ENCODE measurements at places on chromosomes 1 and 21. TPM values are rescaled to one million over a fixed set of nuclear protein-coding genes. Genes with fewer than 3 reads are reported as not detected.
A peak's percentile ranks its signal among the peaks of the same experiment; 100 is the strongest.

DNA sequence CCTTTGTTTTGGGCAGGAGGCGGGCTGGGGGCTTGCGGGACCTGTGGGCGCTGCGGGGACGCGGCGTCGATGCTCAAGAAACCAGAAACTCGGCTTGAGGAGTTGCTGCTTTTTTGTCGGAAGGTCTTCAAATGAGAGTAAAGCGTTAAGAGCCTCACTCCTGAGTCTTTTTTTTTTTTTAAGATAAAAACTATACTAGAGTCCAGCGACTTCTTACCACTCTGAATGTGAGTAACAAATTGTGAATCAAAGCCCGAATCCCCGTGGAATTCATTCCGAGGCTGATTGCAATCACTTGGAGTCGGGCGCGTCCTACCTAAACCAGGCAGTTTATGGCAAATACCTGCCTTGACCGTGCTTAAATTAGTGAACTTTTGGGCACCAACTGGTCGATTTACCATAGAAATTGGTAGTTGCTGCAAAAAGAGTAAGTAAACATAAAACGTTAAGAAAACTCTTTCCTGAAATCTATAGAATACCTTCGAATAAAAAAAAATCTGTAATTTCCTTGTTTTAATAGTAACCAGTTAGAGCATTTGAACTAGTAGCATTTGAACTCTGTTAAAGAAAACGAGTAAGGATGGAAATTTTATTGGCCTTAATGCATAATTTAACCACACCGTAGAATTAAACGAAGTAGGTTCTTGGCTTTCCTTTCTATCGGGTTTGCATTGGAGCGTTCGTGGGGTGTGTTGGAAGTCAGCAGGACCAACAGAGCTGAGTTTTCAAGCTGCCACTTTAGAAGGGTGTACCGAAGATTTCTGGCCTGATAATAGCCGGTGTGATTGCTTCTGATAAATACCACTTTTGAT is 769 bp downstream of the GPSM2 start:
- DNase-seq, result peak; percentile 19

- no peak for DNase-seq
Observed at GRCh38 chr1:9782116-9782751, 41.5 kb downstream of the CLSTN1 start.

GRCh38 chr1:30998887-30999286 is 66.6 kb downstream of the PUM1 start:
- no peak for DNase-seq

- DNase-seq, result peak; percentile 85
Observed at GRCh38 chr1:145740269-145740668, 21.0 kb downstream of the CD160 start.

Gene FCRL6
- polyA plus RNA-seq, result 0.55 TPM

DNA sequence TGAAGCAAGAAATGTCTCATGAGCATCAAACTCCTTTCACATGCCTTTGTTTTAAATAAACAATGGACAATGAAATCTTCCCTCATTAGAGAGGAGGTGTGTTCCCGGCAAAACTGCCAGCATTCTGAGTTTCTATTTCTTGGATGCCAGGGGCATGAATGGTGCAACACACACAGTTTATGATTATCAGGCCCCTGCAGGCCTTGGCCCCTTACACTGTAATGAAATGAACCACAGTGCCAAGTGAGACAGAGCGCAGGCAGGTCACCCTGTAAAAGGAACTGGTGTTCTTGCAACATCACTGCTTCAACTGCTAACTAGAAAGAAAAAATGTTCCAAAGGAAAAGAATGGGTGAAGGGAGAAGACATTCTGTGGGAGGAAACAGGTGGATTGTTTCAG is 3.8 kb upstream of the PIGC start:
- no peak for DNase-seq

- DNase-seq, result no peak
Observed at GRCh38 chr1:109270623-109271317, 12.2 kb downstream of the PSRC1 start.

- no peak for DNase-seq
Observed at GRCh38 chr1:93616221-93616995, 65.2 kb downstream of the BCAR3 start.

Gene GPR153
- polyA plus RNA-seq, result 4.3 TPM

GRCh38 chr1:88354256-88354655 is 329.8 kb upstream of the PKN2 start:
- DNase-seq, result no peak

Gene PAQR6
- polyA plus RNA-seq, result 2.6 TPM

DNA sequence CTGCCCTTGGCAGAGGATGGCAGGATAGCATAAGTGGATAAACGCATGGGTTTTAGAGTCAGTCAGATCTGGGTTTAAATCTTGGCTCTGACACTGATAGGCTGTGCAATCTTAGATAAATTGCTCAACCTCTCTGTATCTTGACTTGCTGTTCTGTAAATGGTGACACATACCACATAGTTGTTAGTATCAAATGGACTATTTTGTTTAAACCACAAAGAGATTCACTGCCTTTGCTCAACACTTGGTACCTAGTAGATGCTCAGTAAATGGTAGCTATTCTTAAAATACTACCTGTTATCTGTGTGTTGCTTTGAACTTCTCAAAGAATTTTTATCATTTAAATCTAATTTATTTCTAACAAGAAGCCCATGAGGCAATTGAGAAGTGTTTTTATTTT is 39.5 kb upstream of the A3GALT2 start:
- no peak for DNase-seq

DNA sequence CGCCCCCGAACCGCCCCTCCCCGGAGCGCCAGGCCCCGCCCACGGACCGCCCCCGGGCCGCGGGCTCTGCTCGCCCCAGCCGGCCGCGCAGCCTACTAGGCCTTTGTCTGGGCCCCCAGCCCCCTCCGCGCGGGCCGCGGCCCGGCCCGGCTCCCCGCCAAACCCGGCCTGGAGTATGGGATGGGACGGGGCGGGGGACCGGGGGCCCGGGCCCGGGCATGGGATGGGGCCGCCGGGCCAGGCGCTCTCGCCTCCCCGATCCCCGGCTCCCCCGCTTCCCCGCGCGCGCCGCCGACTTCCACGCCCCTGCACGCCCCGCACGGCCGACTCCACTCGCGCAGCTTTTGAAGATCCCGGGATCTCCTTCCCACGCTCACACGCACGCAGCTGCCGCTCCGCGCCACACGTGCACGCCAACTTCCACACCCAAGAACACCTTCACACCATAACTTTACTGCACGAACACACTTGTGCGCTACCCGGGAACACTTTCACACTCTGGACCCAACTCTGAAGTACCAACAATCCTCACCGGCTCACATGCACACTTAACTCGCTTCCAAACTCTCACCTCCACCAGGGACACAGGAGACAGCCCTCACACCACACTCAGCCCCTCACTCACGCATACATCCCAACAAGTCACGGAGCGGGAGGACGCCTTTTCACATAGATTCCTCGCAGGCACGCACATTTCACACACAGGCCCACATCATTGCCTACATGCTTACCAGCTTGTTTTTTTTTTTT is 437 bp upstream of the HSPG2 start:
- peak; percentile 92 for DNase-seq

Gene DPT
- polyA plus RNA-seq, result 5.5 TPM

DNA sequence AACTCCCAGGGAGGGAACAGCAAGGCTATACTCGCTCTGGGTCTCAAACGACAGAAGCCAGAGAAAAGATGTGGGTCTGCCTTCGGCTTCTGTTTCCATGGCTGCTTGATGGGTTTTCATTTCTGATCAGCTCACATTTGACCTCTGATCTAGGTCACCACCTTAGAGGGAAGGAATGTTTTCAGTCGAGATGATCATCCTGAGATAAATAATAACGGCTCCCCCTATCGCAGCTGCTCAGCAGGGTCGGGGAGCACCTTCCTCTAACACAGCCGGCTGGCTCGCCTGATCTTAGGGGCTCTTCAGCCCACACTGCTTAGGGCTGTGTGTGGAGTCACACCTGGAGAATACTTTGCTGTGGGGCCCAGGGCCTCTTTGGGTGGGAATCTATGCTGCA is 53.1 kb upstream of the ZNF648 start:
- DNase-seq, result no peak

Gene RHD
- 0.12 TPM for polyA plus RNA-seq

Gene RGS16
- polyA plus RNA-seq, result 26.6 TPM

GRCh38 chr1:44786138-44786840 is 1.7 kb downstream of the BEST4 start:
- peak; percentile 78 for DNase-seq

- peak; percentile 72 for DNase-seq
Observed at GRCh38 chr1:16145662-16146278, 10.1 kb downstream of the EPHA2 start.

- no peak for DNase-seq
Observed at GRCh38 chr1:88003255-88003654, 674.6 kb downstream of the LMO4 start.

Gene ASAP3
- polyA plus RNA-seq, result 16.9 TPM

Gene ADPRS
- 29.9 TPM for polyA plus RNA-seq

Measured in lung (tissue), 17 donors.